ENCODE measurements at places on chromosomes 13 and 19. TPM values are rescaled to one million over a fixed set of nuclear protein-coding genes. Genes with fewer than 3 reads are reported as not detected.

FUT1 gene
- 12.4 TPM for total RNA-seq

FCGBP gene
- total RNA-seq = 49.5 TPM

KCNN4 gene
- 13.5 TPM for total RNA-seq

CERS1 gene
- total RNA-seq = 0.55 TPM

FUT6 gene
- total RNA-seq = 1.9 TPM

SULT2A1 gene
- total RNA-seq = 0.15 TPM

DNA sequence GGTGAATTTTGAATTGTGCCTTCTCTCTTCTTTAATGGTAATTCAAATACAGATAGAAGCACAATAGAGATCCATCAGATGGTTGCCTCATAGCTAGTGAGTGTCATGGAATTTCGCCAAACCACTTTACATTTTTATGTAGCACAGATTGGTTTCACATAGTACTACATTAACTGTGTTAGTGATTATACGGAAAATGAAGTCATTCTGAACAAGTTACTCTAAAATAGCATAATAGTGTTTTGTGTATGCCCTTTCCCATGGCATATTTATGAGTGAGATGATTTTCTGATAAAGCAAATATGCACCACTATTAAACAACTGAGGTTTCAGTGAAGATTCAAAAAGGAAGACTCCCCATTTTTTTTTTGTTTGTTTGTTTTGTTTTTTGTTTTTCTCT is 1623.5 kb downstream of the PCDH9 start:
- no peaks in the 10 kb centered on the region for H3K4me1 ChIP-seq
- H3K36me3 ChIP-seq = no peaks in the 10 kb centered on the region
- no peaks in the 10 kb centered on the region for H3K27me3 ChIP-seq
- DNase-seq = peak; percentile 40

GRCh38 chr13:26985285-26985878 is 186.2 kb downstream of the USP12 start:
- H3K27ac ChIP-seq = no peak overlapping the region
- no peaks in the 10 kb centered on the region for H3K36me3 ChIP-seq
- DNase-seq = peak; percentile 88

- DNase-seq = no peak
- H3K4me1 ChIP-seq = no peaks in the 10 kb centered on the region
- no peaks in the 10 kb centered on the region for H3K36me3 ChIP-seq
- H3K4me3 ChIP-seq = no peak overlapping the region
- H3K27me3 ChIP-seq = no peaks in the 10 kb centered on the region
These were observed 3.8 kb upstream of the GRTP1 start for GRCh38 chr13:113367771-113368170.

- no peak overlapping the region for H3K4me3 ChIP-seq
- DNase-seq = no peak
- peaks cover 5% of the 10 kb centered on the region for H3K4me1 ChIP-seq
- H3K27ac ChIP-seq = no peak overlapping the region
These were observed 213.9 kb upstream of the SERP2 start for GRCh38 chr13:44159633-44160279.

DNA sequence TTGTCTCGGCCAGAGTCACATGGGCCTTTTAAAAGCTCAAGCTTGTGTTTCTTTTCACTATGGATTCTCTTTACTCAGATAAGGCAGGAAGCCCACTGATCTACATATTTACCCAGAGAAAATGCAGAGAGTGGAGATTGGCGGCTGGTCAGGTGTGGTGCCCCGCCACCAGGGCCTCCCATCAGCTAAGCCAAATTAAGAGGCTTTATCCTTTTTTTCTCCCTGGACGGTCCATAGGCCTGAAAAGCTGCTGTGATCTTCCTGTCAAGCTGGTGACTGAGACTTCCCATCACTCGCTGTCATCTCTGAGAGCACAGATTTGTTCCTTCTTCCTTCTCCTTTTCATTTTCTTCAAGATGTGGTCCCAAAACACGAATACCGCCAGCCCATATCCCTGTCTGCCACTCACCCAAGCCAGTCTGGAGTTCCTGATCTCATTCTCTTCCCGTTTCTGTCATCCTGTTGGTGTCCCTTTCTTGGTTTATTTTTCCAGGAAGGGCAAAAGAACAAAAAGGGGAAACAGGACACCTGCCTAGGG is 1.9 kb downstream of the SAFB start:
- H3K4me1 ChIP-seq = peaks cover 3% of the 10 kb centered on the region
- H3K36me3 ChIP-seq = peaks cover 6% of the 10 kb centered on the region
- no peak overlapping the region for H3K4me3 ChIP-seq
- no peaks in the 10 kb centered on the region for H3K27me3 ChIP-seq
- DNase-seq = no peak

DNA sequence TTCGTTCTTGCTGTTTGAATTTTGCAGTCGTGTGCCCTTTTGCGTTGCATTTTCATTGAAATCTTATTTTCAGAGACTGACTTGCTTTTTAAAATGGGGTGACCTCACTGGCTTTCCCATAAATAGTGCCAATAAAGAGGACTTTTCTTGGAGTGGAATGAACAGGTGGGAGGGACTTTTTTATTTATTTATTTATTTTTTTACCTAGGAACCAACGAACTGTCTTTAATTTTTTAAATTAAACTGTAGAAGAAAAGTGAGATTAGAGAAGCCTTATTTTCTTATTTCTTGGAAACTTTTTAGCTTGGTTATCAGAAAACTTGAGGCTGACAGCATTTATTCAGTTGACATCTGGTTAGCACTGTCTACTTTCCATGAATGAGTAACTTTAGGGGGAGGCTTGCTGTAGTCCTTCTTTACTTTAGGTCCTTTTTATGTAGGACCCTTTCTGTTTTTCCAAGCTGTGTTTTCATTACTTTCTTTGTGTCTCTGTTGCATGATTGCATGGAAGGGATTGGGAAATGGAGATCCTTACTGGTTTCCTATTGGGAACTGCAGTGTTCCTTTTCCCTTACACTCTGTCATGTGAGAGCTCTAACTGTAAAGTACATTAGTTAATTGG is 1.7 kb downstream of the SLAIN1 start:
- no peak overlapping the region for H3K27ac ChIP-seq
- H3K27me3 ChIP-seq = peaks cover 39% of the 10 kb centered on the region
- peak overlapping the region; percentile 56 for H3K4me3 ChIP-seq
- H3K36me3 ChIP-seq = no peaks in the 10 kb centered on the region
- H3K4me1 ChIP-seq = no peaks in the 10 kb centered on the region

GRCh38 chr13:50244713-50245574 is 229.7 kb downstream of the KCNRG start:
- H3K4me1 ChIP-seq = no peaks in the 10 kb centered on the region
- no peak overlapping the region for H3K4me3 ChIP-seq
- DNase-seq = no peak
- H3K36me3 ChIP-seq = no peaks in the 10 kb centered on the region
- H3K27me3 ChIP-seq = no peaks in the 10 kb centered on the region
- no peak overlapping the region for H3K27ac ChIP-seq

GRCh38 chr19:6279620-6279930 is 200 bp downstream of the MLLT1 start:
- no peaks in the 10 kb centered on the region for H3K36me3 ChIP-seq
- peak overlapping the region; percentile 98 for H3K27ac ChIP-seq
- peaks cover 45% of the 10 kb centered on the region for H3K4me1 ChIP-seq
- H3K27me3 ChIP-seq = no peaks in the 10 kb centered on the region
- no peak for DNase-seq

DNA sequence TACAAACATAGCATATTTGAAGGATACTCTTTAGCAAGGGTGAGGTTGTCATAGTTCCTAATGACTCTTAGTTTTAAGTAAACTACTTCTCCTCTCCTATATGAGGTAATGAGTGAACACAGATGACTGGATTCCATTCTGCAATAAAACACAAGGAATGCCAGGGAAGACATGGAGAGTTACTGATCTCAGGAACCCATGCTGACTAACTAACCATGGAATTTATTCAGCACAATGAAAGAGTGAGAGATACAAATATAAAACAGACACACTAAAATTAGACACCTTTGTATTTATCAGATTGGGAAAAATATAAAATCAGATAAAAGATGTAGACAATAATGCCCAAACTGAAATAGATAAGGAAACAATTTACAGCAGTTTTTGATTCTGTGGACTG is 1525.9 kb upstream of the SLC10A2 start:
- no peak overlapping the region for H3K27ac ChIP-seq
- no peak for DNase-seq
- no peaks in the 10 kb centered on the region for H3K4me1 ChIP-seq
- no peak overlapping the region for H3K4me3 ChIP-seq

DNA sequence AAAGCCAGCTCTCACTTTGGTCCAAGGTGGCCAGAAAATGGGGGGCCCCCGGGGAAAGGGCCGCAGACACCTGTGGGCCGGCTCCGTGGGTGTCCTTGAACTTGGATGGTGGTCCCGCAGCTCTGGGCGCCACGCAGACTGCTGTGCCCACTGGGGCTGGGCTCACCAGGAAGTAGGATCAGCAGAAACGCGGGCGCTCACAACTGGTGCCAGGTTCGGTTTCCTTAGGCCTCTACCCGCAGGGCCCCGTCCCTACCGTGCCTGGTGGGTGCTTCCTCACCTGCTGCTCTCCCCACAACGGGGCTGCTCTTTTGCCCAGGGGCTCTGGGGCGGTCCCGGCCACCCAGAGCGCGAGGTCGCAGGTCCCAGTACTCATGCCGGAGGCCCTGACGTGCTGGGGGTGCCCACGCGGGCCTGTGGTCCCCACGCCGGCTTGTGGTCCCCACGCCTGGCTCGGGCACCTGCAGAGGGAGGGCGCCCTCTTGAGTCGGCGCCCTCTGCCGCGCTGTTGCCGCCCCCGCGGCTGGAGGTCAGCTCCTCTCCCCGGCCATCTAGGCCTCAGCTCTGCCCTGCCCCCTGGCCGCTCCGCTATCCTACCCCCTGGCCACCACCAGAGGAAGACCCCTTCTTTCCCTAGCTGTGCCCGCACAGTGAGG is 1303.6 kb downstream of the UQCRFS1 start:
- no peak overlapping the region for H3K4me3 ChIP-seq
- no peak overlapping the region for H3K27ac ChIP-seq
- no peak for DNase-seq
- H3K27me3 ChIP-seq = no peaks in the 10 kb centered on the region
- H3K36me3 ChIP-seq = no peaks in the 10 kb centered on the region

- no peaks in the 10 kb centered on the region for H3K27me3 ChIP-seq
- H3K36me3 ChIP-seq = no peaks in the 10 kb centered on the region
- no peak overlapping the region for H3K27ac ChIP-seq
- H3K4me1 ChIP-seq = peaks cover 3% of the 10 kb centered on the region
- no peak overlapping the region for H3K4me3 ChIP-seq
These were observed 252.7 kb downstream of the KCNRG start for GRCh38 chr13:50267917-50268316.

GRCh38 chr19:35509861-35510625 is 3.4 kb downstream of the DMKN start:
- no peak overlapping the region for H3K27ac ChIP-seq
- H3K4me1 ChIP-seq = peaks cover 6% of the 10 kb centered on the region
- no peaks in the 10 kb centered on the region for H3K36me3 ChIP-seq
- H3K4me3 ChIP-seq = peak overlapping the region; percentile 32
- peaks cover 12% of the 10 kb centered on the region for H3K27me3 ChIP-seq
- DNase-seq = peak; percentile 82

DNA sequence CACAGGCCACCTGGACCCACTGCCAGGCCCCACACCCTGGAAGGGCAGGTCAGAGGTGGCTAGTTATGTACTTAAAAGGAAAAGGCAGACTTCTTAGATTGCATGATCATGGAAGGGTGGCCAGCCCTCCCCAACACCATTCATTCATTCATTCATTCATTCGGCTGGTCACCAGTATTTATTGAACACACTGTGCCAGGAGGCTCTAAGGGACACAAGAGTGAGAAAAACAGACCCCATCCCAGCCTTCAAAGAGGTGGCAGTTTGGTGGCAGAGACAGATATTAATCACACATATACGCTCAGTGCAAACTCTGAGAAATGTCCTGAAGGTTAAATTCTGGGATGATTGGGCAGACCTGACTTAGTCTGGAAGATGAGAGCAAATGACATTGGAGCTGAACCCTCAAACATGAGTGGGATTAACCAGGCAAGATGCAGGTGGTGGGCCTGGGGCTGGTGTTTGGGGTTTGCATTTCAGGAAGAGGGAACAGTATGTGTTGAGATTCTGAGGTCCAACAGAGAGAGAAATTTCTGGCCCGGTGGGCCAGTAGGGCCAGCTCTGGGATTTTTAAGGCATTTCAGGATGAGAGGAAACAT is 147.5 kb downstream of the ZNF536 start:
- H3K36me3 ChIP-seq = no peaks in the 10 kb centered on the region
- DNase-seq = no peak
- no peak overlapping the region for H3K4me3 ChIP-seq
- no peaks in the 10 kb centered on the region for H3K27me3 ChIP-seq
- no peak overlapping the region for H3K27ac ChIP-seq

DNA sequence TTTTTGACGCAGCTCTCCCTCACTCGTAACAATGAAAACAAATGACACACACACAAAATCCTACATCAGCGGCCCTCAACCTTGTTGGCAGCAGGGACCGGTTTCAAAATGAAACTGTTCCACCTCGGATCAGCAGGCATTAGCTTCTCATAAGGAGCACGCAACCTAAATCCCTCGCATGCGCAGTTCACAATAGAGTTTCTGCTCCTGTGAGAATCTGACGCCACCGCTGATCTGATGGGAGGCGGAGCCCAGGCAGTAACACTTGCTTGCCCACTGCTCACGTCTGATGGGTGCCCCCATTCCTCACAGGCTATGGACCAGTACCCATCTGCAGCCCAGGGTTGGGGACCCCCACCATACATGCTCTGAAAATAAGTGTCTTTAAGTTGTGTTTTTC is 43.4 kb downstream of the DHRS12 start:
- peaks cover 32% of the 10 kb centered on the region for H3K36me3 ChIP-seq
- no peaks in the 10 kb centered on the region for H3K27me3 ChIP-seq
- DNase-seq = no peak
- H3K4me3 ChIP-seq = no peak overlapping the region
